ENCODE measurements at places on chromosomes 2 and 18.
A peak's percentile ranks its signal among the peaks of the same experiment; 100 is the strongest.

DNA sequence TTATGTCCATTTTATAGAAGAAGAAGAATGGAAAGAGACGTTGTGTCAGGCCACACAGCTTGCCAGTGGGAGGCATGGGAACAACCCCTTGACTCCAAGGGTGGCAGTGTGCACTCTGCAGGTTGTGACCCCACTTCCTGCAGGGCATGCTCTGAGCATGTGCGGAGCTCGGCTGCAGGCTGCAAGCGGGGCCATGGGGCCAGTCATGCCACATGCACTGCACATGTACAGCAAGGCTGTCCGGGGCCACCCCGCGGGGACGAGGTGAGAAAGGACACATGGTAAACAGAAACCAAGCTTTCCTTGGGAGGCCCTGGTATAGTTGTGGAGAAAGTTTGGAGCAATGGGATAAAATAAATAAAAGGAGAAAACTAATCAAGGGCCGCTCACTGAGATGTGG, 47.4 kb upstream of the DNMT3A start:
- no peak for DNase-seq

- no peak for DNase-seq
Observed at GRCh38 chr2:1518331-1518803, 105.1 kb downstream of the TPO start.

DNA sequence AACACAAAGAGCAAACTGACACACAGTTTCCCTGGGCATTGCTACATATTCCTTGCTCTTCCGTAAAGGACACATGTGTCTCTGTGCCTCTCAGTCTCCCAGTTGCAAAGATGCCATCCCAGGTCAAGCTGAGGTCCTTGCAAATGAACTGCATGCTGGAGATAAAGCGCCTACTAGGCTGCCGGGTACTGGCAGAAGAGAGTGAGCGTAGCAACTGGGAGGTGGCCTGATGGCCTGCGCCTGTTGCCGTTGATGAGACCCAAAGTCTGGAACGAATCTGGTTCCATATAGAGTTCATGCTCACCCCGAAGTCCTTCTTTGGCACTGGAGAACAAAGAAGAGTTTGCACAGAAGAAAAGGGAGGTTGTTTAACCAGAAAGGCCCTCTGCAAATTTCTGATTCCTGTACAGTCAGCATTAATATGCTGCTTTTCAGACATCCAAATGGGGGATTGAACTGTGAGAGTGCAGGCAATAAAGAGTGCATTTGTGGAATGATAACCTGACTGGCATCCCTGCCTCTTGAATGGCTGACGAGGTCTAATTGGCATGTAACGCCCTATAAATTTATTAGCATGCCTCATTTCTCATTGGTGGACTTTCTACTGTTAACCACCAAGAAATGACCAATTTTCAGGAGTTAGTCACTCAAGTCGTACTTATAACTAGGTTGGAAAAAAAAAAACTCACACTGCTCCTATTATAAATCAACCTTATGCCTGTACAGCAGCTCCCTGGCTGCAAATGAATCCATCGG, 78.7 kb downstream of the GBX2 start:
- peak; percentile 7 for DNase-seq

GRCh38 chr2:43370146-43370545, 143.7 kb upstream of the ZFP36L2 start:
- DNase-seq = no peak

- peak; percentile 26 for DNase-seq
Observed at GRCh38 chr2:164150604-164151003, 414.8 kb upstream of the FIGN start.

- no peak for DNase-seq
Observed at GRCh38 chr2:231188506-231189170, 9.8 kb upstream of the ARMC9 start.

DNA sequence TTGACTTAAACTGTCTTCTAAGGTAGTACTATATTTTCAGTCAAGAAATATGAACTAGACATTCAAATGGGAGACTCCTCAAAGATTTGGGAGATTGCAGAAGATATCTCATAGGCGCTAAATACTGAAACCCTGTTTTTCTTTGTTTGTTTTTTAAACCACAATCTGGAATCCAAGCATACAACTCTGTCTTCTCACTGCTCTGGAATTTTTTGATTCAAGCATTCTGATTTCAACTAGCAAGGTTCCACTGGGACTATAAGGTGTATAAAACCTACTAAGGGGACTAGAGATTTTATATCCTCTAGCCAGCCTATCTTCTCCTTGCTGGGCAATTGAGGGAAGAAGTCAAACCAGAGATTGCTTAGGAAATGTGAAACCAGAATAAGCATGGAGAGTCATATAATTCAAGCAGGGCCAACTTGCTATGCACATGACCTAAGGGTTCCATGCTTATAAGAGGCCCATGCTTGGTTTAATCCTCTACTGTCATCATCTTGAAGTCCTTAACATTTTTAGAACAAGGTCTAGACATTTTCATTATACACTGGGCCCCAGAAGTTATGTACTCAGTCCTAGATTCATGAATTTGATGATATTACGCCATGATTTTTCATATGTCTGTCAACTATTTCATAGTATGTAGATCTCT, 405.5 kb downstream of the PARD3B start:
- peak; percentile 43 for DNase-seq

DNA sequence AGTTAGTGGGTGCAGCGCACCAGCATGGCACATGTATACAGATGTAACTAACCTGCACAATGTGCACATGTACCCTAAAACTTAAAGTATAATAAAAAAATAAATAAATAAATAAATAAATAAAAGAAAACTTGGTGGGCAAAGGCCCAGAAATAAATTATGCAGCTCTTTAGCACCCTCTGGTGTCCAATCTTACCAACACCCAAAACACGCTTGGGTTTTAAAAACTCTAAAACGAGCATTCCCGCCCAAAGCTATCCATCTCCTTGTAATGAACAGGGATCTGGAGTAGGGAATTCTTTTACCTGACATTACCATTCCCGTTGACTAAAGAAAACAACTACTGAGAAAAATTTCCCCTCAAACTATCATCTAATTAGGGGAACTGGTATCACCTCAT, 2005.9 kb upstream of the CELF4 start:
- peak; percentile 51 for DNase-seq

GRCh38 chr2:218710334-218710686, 325 bp upstream of the TTLL4 start:
- DNase-seq = no peak

DNA sequence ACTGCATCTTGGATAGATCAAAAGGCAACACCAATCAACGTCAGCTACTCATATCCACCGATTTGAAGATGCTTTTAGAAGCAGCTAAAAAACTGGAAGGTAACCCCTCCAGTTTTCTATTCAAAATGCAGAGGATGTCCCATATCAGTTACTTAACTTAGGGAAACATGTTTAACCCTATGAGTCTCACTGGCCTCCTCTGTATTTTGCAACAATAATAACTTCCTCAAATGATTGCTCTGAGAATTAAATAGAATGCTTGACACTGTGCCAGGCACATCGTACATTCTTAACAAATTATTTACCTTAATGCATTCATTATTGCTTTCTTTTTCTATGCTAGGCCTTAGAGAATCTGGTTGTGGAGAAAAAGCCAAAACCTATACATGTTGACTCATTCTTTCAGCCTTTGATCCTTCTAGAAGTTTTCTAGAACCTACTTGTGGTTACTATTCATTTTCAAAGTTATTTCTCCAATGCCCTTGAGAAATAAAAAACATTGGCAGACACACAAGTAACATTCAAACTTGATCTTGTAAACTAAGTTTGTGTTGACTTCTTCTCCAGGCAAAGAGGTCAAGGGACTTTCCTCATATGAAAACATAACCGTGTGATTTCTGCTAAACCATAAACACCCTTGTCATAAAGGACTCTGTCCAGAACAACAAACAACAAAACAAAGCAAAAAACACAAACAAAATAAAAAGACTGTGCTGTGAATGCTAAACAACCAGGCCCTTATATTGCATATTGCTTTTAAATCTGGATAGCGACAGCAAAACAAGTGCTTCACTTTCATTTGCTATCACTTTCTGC, 4.6 kb downstream of the DOCK10 start:
- no peak for DNase-seq

GRCh38 chr2:179749210-179749609, 112.2 kb downstream of the ZNF385B start:
- DNase-seq = peak; percentile 74

DNA sequence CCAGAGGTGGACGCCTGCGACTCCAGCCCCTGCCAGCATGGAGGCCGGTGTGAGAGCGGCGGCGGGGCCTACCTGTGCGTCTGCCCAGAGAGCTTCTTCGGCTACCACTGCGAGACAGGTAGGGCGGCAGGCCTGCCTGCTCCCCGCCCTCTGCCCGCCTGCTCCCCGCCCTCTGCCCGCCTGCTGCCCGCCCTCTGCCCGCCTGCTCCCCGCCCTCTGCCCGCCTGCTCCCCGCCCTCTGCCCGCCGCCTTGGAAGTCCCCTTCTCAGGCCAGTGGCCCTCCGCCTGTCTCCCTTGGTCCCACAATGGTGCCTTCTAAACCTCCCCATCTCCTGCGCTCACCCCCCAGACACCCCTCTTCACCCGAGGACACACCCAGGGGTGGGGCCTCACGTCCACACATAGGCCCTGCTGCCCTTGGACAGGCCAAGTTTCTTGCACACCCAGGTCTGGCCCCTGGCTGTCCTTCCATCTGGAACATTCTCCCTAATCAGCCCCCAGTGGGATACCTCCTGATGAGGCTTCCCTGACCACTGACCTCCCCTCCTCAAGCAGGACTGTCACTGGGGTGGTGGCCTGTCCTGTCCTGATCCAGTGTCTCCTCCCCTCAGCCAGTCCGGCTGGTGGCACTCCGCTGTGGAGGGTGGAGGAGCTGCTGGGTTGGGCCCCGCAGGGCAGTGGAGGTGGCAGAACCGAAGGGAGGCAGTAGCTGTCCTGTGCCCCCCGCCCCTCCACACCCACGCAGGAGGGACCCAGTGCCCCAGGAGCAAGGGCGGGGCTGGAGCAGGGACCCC, 37.9 kb downstream of the MTERF4 start:
- DNase-seq = no peak

- DNase-seq = peak; percentile 59
Observed at GRCh38 chr2:222024932-222025880, 273.6 kb downstream of the PAX3 start.

- DNase-seq = no peak
Observed at GRCh38 chr2:53583583-53583982, 184.0 kb upstream of the CHAC2 start.

All from GM23248 (cell line).